ENCODE measurements at places on chromosomes 2 and 18.

DNA sequence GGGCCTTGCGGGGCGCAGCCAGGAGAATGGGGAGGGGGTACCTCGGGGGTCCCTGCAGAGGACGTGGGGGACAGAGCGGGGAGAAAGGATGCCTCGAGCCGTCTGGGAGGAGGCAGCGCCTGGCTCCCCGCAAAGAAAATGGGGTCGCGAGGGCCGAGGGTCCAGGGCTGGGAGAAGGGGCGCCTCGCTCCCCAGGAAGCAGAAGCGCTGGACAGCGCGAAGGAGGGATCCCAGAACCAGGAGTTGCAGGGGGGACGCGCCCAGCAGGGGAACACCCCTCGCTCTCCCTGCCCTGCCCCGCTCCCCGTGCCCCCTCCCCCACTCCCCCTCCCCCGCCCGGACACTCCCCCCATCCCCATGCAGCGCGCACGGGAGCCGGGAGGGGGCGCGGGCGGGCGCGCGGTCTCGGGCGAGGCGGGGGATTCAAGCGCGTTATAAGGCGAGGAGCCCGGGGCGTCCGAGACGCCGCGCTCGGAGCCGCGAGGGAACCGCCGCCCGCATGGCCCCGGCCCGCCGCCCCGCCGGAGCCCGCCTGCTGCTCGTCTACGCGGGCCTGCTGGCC lies at the start of gene ERFE:
ERFE (plus strand) TSS at position 462 of the 562 bp plus-strand sequence; CDS start at position 500, 38 bp downstream.
- DNase-seq = no peak

DNA sequence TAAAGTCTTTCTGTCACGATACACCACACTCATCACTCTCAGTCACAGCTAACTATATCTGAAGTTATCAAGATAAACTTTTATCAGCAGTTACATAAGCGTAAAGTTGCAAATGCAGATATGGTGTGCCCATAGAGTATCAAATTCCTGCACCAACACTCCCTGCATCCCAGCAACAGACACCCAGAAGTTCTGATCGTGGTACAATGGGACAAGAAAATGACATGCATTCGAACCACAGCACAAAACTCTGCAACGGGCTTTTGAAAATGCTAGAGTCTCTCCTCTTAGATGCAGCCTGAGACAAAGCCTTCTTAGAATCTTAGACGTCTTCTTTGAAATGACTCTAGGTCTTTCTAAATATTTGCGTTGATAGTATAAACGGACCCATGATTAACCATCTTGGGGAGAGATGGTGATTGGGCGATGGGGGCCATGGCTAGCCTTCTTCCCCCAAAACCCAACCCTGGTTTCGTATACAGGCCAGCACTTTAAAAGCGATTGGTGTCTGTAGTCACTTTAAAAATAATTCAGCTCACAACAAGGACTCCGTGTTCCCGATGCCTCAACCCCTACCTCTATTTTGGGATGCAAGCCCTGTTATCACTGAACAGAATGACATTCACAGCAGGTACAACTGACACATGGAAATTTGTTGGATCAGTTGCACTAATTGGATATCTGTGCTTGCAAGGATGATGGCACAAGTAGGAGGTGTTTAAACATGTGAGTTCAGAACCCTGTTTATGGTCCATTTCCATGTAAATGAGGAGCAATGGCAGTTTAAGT lies 286.6 kb downstream of the MYT1L start:
- DNase-seq = no peak

DNA sequence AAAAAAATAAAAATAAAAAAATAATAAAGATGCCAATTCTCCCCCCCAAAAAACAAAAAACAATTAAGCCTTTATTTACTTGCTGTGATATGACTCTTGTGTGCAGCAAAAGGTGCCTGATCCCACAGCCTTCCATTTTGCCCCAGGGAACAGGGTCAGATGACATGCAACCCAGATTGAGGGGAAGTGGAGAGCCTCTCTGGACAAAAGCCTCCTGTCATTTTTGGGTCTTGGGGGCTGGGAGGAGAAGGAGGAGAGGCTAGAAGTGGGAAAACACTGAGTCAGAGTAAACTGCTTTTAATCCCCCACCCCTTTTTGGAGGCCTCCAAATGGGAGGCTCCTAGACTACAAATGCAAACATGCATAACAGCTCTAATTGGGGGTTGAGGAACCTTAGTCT lies 46.6 kb upstream of the SCG2 start:
- no peak for DNase-seq

- no peak for DNase-seq
Measured at GRCh38 chr2:127137741-127138140, 30.8 kb upstream of the BIN1 start.

DNA sequence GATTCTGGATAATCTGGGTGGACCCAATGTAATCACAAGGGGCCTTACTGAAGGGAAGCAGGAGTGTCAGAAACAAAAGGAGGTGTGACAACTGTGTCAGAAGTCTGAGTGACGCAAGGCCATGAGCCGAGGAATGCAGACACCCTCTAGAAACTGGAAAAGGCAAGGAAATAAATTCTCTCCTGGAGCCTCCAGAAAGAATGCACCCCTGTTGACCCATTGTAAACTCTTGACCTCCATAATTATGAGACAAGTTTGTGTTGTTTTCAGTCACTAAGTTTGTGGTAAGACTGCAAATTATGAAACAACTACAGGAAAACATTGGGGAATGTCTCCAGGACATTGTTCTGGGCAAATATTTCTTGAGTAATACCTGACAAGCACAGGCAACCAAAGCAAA lies 47.3 kb upstream of the B3GNT7 start:
- no peak for DNase-seq

DNA sequence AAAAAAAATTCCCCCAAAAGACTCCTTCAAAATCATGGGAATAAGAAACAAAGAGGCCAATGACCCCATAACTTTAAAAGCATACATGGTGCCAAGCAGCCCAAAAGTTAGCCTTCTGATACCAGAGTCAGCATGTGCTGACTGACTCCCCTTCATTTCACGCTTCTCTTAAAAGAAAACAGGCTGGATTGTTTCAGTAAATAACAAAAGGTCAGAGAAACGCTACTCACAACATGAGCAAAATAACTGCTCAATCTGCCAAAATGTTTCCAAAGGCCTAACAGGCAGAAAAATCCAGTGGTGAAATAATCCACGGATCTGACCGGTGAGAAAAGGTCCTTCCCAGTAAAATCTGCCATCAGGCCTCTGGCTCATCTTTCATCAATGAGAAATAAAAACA lies 71.6 kb downstream of the BCL2 start:
- no peak for DNase-seq

GRCh38 chr2:135791418-135792190 lies 45.4 kb downstream of the LCT start:
- DNase-seq = no peak

DNA sequence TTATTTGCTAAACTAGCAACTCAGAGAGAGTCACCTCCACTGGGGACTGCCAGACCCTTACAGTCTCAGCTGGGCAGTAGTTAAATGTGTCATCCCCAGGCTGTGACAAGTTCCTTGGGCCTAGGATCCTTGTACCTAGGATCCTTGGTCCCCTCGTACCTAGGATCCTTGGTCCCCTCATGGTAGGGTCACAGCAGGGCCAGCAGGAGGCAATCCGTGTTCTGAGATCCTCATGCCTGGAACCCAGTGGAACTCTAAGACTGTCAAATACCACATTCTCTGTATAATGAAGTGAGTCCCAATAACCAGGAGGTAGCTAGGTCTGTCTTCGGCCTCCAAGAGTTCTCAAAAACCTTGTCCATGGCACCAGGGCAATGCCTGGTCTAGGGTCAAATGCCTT lies 60.8 kb downstream of the LYPD6B start:
- DNase-seq = no peak

DNA sequence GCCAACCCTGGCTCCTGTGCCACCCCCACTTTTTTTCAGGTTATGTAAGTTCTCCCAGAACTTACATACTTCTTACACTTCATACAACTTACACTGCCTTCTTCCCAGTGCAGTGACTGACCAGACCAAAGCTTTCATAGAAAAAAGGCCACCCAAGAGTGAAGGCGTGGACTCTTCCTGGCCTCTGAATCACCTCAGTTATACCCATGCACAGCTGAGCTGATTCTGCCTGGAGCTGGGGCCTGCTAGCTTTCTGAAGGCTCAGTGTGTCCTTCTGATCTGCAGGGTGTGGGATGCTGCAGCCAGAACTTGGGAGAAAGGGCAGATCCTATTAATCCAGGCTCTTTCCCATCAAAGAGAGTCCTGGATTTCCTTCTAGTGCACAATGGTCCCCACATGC lies 216.1 kb downstream of the TTC32 start:
- DNase-seq = no peak

DNA sequence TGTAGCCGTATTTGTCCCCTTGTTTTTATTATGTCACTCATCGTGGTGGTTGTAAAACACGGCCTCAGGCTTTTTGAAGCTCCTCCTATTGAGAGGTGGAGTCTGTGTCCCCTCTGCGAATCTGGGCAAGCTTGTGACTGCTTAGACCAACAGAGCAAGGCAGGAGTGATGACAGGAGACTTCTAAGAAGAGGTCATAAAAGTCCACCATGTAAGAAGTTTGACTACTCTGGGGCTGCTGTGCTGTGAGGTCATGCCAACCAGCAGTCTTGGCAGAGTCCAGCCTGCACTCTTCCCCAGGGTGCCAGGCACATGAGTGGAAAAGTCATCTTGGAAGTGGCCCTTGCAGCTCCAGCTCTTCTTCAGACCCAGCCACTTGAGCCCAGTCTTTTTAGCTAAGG lies 83.8 kb upstream of the SPTBN1 start:
- no peak for DNase-seq

Measured in activated CD8-positive, alpha-beta memory T cell treated with anti-CD3 and anti-CD28 coated beads for 1 hour (primary cell).